HS-27A (cell line): ENCODE measurements at places on chromosomes 13 and 19.

- DNase-seq, result no peak
Measured at GRCh38 chr13:73245246-73245645, 186.4 kb downstream of the KLF5 start.

DNA sequence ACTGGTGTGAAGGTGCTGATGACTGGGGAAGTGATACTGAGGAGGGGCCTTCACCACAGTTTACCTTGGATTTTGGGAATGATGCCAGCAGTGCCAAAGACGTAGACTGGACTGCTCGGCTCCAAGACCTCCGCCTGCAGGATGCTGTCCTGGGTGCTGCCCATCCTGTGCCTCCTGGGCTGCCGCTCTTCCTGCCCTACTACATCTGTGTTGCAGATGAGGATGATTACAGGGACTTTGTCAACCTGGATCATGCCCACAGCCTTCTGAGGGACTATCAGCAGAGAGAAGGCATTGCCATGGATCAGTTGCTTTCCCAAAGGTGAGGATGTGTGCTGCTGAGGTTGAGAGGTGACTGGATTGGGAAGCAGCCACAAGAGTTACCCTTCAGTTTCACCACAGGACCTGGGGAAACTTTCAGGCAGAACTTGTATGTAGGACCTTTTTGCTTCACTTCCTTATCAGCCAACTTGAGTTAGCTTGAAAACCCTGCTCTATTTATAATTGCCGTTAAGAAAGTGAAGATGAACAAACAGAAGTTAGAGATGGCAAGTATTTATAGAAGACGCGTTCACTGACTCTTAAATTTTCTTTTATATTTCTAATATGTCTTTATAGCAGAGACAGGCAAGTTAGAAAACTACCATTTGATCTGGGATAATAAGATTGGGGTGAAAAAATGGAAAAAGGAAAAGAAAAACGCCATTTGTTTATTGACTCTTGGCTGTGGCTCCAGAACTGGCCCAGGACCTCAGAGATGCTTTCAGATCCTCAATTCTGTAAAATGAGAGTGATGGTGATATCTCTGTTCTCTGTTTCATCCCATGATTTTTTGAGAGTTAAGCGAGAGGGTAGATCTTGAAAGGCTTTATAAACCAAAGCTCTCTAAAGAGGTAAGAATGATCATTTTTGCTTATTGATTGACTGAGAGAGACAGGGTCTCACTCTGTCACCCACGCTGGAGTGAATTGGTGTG is 5.3 kb downstream of the PDCD2L start:
- DNase-seq, result no peak

GRCh38 chr19:53579518-53579917 is 41.6 kb downstream of the ZNF331 start:
- DNase-seq, result no peak

- no peak for DNase-seq
Measured at GRCh38 chr13:41756198-41756880, 204.6 kb downstream of the VWA8 start.

DNA sequence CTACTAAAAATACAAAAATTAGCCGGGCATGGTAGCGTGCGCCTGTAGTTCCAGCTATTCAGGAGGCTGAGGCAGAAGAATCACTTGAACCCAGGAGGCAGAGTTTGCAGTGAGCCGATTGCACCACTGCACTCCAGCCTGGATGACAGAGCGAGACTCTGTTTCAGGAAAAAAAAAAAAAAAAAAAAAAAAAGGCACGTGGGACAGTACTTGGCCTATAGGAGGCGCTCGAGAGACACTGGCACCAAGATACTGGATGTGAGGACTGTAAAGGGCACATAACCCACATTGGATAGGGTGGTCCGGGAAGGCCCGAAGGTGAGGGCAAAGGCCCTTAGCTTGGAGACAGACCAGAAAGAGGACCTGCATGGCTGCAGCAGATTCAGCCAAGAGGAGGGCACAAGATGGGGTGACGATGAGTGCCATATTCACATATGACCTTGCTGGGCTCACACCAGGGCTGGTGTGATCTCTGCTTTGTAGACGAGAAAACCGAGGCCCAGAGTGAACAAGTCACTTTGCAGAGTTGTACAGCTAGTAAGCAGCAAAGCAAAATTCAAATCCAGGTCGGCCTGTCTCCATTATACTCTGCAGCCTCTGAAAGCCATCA is 89.4 kb downstream of the DPF1 start:
- DNase-seq, result peak; percentile 20

DNA sequence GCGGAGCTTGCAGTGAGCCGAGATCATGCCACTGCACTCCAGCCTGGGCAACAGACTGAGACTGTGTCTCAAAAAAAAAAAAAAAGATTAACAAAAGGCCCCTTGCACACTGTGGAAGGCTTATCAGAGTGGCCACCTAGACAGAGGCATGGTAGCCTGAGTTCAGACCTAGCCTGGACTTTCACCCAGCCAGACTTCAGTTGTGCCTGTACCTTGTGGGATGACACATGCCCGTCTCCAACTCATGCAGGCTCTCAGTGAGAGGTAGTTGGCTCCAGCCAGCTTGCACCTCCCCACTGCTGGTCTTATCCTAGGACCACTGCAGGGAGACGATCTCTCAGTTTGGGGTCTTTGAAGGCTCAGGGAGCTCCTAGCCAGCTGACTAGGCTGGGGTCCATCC is 52.2 kb downstream of the GATAD2A start:
- DNase-seq, result no peak

DNA sequence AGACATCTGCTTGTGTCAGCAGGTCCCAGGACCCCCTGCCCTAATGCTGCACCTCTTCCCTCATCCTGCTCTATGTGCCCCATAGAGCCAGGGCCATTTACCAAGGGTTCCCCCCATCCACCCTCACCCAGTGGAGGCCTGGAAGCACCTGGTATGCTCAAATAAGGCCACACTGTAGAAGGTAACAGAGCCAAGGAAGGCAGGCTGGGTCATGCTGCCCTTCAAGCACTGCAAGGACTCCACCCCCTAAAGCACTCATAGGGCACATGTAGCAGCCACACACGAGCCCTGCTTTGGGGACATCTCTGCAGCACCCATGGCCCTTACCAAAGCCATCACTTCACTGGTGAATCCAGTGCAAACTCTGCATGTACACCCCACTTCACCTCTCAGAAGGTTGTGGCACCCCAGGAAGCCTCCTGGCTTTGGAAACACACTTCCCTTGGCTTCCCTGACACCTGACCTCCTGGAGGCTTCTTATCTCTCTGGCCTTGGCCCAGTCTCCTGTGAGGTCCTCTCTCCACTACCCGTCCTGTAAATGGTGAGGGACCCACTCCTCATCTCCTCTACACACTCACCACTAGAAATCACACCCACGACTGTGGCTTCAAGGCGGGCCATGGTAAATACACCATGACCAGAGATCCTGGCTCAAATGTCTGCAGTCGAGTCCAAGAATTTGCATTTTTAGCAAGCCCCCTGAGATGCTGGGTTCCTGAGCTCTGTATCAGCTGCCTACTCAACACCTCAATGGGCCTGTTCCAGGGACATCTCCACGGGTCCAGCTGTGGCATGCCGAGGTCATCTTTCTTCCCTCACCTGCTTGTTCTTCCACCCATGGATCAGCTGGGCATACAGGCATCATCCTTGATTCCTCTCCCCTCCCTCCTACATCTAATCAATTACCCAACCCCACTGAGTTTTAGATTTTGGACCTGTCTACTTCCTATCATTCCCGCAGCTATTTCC is 80.9 kb upstream of the DOCK9 start:
- DNase-seq, result no peak

DNA sequence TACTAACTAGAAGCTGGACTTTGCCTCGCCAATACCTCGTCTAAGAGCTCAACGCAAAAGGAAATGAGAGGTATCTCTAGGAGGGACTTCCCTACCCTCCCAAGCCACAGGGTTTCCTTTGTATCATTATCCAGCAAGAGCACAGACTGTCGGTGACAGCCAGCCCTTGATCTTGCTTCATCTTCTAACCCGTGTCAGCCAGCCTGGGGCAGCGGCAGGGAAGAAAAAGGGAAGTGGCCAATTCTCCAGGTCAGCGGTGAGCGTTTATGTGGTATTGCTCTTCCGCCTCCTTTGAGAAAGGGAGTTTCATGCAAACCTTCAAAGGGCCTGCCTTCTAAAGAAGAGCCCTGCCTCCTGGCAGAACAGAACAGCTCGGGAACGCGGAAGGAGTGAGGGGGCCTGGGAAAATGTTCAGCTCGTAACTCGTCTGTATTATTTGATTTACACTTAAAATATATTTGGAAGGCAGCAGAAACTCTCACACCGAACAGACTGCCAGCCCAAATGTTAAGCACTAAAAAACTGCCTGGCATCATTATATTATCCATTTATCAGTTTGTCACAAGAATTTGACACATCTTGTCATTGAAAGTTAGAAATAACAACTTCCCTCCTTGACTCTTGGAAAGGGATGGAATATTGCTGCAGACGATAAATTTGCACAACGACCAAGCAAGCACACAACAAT is 41.8 kb downstream of the EFNB2 start:
- DNase-seq, result no peak
